Astrocyte (in vitro differentiated cells and primary cell): ENCODE measurements at places on chromosomes 3 and 15. TPM values are rescaled to one million over a fixed set of nuclear protein-coding genes. Genes with fewer than 3 reads are reported as not detected.

- DNase-seq, result no peak
Observed at GRCh38 chr3:108475220-108475782, 35.1 kb downstream of the MYH15 start.

- no peak for DNase-seq
Observed at GRCh38 chr15:78617076-78617475, 3.7 kb downstream of the CHRNA3 start.

EPHA6 gene
- 0.99 and 1.7 TPM in 2 replicates for total RNA-seq

SFMBT1 gene
- total RNA-seq, result 3.2 and 5.5 TPM in 2 replicates

GFM1 gene
- 32.6 and 37.6 TPM in 2 replicates for total RNA-seq
